NCI-H1694 treated with DMSO at 0.1 percent for 48 hours (cell line): ENCODE measurements at places on chromosomes 6 and 20.

DNA sequence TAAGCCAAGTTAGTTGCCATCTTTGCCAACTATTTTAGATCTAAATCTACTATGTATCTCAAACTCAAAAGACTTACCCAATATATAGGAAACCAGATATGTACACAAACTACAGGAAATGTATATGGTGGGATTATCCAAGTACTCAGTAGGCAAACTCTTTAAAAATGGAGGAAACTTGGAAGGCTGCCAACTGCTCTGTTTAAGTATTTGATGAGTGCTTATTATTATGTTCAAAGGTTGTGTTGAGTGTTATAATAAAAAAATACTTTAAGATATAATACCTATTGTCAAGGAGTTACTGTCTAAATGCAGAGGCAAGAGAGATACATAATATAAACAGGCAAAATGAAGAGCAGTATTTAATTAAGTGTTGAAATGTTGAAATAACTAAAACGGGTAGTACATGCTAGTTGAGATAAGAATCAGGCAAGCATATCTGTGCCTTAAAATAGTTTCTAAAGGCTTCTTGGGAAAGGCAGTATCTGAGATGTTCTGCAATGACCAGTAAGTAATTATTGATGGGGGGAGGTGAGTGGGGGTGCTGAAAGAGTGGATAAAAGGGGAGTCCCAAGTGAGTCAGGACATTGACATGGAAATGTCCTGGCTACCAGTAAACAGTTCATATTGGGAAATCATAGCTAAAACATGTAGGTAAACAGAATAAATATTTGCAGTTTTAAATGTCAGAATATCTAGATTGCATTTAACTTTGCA lies 6.5 kb upstream of the DST start:
- no peak for DNase-seq

DNA sequence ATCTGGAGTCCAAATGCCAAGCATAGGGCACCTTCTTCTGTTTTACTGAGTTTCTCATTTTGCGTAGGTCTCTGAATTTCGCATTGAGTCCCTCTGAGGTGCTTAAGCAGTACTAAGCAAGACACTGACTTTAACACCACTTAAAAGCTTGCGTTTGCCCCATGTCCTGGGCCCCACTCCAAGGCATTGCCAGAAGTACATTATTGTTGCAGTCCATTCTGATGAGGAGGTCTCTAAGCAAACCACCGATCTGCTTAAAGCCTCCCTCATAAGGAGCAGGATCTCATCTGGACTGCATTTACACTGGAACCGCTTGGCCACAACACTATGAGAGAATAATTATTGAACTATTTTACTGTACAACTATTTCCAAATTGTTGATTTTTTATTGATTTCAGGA lies 16.3 kb downstream of the BMP2 start:
- DNase-seq: no peak

DNA sequence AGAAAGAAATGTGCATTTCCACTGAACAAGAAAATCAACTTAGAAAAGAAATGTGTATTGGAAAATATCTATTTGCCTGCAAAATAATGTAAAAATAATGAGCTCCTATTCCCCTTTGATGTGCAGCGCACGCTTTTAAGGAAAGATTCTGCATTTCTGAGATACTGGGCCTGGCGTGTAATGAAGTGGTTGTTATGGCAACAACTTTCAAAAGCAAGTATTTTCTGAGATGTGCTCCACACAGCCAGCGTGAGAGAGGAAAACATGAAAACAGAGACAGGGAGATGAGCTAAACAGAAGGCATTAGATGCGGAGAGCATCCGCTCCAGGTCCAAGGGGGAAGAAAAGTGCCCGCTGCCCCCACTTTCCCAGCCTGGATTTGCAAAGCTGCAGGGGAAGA lies 39.1 kb upstream of the GTSF1L start:
- no peak for DNase-seq

DNA sequence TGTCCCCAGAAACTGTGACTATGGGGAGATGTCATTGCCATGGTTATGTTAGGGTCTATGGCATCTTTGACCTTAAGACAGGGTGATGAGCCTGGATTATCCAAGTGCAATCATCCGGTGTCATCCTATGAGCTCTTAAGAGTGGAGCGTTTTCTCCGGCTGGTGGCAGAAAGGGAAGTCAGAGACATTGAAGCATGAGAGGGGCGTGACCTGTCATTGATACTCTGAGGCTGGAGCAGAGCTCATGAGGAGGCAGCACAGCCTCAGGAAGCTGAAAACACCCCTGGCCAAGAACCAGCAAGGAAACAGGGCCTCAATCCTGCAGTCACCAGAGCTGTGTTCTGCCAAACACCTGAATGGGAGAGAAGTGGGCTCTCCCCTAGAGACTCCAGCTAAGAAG lies 59.6 kb downstream of the ANKRD60 start:
- DNase-seq: no peak

DNA sequence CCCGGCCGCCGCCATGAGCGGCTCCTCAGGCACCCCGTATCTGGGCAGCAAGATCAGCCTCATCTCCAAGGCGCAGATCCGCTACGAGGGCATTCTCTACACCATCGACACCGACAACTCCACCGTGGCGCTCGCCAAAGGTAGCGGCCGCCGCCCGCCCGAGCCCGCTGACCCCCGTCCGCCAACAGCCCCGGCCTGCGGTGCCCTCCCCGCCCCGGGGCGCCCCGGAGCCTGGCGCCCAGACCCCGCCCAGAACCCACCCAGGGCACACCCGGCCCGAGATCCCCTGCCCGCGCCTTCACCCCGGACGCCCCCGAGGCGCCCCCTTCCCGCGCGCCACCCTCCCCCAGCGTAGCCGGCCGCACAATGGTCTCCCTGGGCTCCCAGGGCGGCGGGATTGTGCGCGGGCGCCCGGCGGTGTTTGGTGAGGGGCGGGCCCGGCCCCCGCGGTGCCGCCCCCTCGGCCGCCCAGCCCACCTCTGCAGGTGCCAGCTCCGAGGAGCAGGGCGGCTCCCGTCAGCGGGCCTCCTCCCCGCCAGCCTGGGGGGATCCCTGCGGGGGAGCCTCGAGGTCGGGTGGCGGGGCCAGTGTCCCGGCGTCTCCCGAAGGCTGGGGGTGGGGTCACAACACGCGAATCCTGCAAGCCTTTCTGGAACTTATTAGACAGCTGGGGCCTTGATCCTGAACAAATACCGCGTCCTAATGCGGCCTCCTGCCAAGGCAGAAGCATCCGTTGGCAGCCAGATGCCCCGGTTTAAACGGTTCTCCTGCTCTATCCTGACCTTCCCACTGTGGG lies 577 bp downstream of the LSM14B start:
- peak; percentile 51 for DNase-seq

DNA sequence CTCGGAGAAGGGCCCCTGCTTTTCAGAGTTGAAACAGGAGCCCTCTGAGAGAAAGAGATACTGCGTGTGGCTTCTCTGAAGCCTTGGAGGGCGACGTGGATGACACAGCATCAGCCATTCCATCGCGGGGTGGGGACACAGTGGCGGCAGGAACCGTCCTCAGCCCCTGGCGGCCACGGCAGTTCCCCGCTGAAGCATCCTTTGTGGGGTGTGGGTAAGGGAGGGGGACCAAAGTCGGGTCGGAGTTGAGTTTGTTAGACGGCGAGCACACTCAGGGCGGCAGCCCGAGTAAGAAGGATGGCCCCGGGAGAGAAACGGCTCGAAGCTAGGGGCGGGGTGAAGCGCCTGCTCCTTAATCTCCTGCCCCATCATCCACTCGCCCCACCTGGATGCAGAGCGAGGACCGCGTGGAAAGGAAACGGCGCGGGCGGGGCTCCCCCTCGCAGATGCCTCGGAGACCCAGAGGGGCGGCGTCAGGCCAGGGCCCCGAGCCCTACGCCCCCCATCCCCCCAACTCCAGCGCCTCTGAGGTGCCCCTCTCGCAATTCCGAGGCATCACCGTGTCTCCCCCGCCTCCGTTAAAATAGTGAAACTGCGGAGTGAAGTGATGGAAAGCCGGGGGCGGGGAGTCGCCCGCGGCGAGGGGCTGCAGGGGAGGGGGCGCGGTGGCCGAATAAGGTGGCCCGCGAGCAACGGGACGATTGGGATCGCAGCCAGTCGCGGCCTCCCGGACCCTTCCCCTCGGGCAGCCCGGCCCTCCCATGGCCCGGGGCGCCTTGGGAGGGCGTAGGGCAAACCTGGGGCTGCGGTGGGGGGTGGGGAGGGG lies 796 bp upstream of the RREB1 start:
- DNase-seq: no peak

GRCh38 chr6:169904051-169904922 lies 152.9 kb downstream of the ERMARD start:
- DNase-seq: no peak

- no peak for DNase-seq
Measured at GRCh38 chr6:39072830-39073229, 24.2 kb downstream of the GLP1R start.

- DNase-seq: no peak
Measured at GRCh38 chr6:130943738-130944137, 116.5 kb downstream of the SMLR1 start.

- no peak for DNase-seq
Measured at GRCh38 chr20:58494923-58495622, 20.1 kb downstream of the APCDD1L start.

DNA sequence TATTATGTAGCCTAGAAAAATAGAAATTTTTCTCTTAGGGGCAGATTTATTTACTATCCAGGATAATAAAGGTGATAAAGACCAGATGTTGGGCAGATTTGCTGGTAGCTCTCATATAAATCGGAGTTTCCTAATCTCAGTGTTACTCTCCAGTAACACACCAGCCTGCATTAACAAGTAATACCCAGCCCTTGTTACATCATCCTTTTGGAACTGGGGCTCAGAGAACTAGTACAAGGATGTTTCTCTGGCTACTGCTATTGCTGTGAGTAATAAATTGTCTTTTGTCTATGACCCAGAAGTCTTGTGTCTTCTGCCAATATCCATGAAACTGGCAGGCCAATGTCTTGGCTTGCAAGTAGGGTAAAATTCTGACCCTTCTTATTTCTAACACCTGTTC lies 16.8 kb downstream of the TPD52L1 start:
- DNase-seq: no peak

DNA sequence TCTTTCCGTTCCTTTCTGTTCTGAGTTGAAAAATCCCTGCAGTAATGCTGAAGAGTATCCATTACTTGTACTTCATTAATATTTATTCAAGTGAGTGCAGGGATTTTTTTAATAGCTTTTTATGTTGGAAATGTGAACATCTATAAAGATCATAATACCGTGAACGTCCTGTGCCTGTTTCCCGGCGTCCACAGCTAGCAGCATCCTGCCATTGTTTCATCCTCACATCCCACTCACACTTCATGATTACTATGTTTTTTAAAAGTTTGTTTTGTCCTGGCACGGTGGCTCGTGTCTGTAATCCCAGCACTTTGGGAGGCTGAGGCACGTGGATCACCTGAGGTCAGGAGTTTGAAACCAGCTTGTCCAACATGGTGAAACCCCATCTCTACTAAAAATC lies 54.3 kb downstream of the SASH1 start:
- no peak for DNase-seq

DNA sequence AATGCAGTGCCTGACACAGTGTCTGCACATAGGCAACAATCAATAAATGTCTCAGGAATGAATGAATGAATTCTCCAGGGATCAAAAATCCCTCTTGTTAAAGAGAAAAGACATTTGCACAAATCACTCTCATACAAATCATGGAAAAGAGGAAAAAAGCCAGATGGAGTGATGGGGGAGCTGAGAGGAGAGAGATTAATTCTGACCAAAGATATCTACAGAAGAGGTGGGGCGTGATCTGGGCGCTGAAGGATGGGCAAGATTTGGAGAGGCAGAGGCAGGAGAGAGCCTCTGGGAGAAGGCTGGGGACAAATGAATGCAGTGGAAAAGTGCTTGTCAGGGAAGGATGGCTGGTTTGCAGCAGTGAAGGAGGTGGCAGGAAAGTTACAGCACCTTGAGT lies 142.9 kb upstream of the BACH2 start:
- no peak for DNase-seq

DNA sequence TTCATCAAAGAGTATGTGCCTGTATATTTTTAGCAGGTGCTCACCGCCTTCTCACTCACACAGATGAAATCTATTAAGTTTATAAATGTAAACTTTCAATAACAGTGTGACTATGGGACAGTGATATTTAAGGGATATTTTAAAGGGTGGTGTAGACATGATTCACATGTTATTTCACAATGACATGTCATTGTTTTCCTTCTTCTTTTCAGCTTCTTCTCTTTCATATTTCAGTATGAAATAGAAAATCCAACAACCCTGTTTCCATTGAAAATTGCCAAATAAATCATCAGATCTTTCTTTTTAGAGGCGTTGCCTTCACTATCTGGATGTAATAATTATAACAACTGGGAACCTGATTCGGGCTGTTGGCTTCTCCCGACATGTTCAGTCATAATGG lies 54.8 kb downstream of the PFDN4 start:
- DNase-seq: no peak

DNA sequence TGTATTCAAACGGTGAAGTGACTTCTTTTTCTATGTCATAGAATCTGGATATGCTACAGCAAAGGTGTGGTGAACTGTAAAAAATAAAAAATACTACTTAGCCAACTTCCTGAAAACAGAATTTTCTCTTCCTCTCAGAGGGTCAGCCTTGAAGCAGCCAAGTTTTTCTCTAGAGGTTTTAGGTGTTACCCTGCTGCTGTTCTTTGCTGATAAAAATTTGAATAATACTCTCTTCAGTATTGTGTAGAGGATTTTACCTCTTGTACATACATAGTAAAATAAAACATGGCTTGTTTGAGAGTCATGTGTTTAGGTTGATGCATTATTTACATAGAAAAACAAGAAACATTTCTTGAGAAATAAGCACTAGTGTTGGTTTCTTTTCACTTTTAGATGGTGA lies 458.4 kb downstream of the TBC1D32 start:
- no peak for DNase-seq

DNA sequence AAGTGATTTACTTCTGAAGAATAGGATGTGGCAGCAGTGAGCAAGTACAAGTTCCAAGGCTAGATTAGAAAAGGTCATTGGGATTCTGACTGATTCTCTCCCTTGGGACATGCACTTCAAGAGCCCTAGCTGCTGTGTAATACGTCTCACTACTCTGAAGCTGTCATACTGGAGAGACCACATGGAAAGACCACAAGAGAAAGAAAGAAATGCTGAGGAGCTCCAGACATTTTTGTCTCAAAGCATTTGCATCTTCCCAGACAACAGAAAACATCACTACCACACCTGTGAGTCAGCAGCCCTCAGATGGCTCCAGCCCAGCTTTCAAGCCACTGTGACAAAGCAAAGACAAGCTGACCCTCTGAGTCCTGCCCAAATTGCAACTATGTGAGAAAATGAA lies 20.7 kb downstream of the TENT5A start:
- DNase-seq: no peak

- DNase-seq: no peak
Measured at GRCh38 chr20:63089051-63089907, 82.5 kb upstream of the BHLHE23 start.

DNA sequence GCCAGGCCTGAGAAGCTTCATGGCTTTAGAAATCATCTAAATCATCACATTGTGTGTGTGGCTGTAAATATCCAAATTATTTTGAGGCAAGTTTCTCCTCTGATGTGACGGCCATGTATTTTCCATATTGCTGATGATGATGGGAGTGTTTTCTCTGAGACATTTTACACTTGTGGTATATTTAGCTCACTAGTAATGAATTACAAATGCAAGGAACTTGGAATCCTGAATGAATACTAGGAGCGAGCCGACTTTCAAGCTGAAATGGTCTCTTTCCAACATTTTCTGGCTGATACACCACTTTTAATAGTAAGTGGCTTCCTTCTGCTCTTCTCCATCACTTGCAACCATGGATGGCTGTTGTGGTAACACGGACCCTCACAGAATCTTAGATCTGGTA lies 41.3 kb downstream of the UTRN start:
- no peak for DNase-seq

- peak; percentile 23 for DNase-seq
Measured at GRCh38 chr6:32970413-32971241, 2.2 kb downstream of the BRD2 start.

GRCh38 chr6:44508646-44509045 lies 121.1 kb downstream of the CDC5L start:
- no peak for DNase-seq
